NT2/D1 (cell line): ENCODE measurements at places on chromosomes 5 and 9.

- DNase-seq: no peak
These were observed 245.7 kb upstream of the IRX1 start for GRCh38 chr5:3349704-3350565.

- DNase-seq: no peak
These were observed 49.6 kb downstream of the SECISBP2 start for GRCh38 chr9:89367726-89368437.

DNA sequence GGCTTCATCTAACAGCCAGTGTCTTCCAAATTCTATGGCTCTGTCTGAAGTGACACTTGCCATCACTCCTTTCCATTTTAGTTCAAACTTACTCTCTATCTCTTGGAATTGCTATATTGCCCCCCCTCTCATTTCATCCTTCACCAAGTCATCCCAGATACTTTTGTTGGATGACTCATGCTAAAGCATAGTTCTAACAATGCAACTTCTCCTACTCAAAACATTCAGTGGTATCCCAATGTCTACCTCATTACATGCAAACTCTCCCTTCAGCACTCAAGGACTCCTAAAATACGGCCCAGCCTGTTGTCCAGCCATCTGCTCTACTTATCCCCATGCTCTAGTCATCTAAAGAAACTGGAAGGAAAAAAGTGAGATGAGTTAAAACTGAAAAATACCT is 171.6 kb downstream of the RASEF start:
- DNase-seq: no peak

- no peak for DNase-seq
These were observed 7.6 kb upstream of the ELOVL7 start for GRCh38 chr5:60851626-60852025.

DNA sequence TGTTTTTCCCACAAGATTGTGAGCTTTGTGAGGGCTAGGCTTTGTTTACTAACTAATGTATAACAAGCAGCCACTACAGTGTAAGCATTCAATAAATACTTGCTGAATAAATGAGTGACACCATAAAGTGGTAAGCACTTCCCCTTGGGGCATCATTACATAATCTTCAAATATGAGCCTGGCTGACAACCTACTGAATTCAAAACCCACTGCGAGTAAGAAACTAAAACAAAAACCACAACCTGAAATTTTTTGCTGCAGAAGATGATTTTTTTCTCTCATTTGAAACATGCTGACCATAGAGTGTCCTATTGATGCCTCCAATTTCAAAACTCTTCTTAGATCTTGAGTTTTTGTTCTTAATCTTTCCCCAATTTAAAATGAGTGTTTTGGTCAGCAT is 331.3 kb upstream of the CCNG1 start:
- DNase-seq: no peak

DNA sequence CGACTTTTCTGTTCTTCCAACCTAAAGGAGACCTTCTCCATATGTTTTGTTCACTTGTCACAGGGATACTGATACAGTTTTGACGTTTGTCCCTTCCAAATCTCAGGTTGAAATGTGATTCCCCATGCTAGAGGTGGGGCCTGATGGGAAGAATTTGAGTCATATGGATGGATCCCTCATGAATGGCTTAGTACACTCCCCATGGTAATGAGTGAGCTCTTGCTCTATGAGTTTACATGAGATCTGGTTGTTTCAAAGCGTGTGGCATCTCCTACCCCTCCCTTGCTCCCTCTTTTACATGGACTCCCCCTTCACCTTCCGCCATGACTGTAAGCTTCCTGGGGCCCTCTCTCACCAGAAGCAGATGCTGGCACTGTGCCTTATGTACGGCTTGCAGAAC is 6.9 kb downstream of the PIP5K1B start:
- no peak for DNase-seq

GRCh38 chr9:89372230-89372816 is 54.0 kb downstream of the SECISBP2 start:
- no peak for DNase-seq

DNA sequence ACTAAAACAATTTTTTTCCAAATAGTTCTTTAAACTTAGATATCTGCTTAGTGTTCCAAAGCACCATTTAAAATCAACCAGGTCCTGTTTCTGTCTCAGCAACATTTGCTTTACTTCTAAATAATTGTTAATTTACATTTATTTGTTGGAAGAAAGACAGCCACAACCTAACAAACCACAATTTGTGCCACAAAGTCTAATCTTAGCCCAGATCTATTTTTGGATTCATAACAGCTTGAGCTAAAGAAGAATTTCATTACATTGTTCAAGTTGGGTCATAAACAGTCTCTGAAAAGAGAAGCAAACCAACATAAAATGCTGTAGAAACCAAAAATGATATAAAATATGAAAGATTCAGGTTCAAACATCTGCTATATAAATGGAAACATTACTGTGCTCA is 24.4 kb downstream of the MLLT3 start:
- no peak for DNase-seq

GRCh38 chr5:68007451-68007850 is 208.1 kb upstream of the PIK3R1 start:
- no peak for DNase-seq

GRCh38 chr5:172131690-172132089 is 56.3 kb downstream of the STK10 start:
- no peak for DNase-seq

DNA sequence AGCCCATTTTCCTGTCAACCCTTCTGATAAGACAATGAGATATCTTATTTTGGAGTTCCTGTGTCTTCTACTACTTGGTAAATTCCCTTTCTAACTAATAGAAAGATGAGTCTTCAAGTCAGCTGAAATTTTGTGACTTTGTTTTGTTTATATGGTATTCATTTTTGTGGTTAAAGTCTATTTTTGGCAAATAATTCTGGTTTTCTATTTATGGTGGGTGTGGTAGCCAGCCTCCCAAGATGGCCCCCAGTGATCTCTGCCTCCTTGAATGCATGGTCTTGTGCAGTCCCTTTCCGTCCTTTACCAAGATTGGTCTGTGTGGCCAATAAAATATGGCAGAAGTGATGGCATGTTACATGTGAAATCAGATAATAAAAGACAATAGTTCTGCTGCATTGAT is 91.5 kb downstream of the NR3C1 start:
- no peak for DNase-seq

DNA sequence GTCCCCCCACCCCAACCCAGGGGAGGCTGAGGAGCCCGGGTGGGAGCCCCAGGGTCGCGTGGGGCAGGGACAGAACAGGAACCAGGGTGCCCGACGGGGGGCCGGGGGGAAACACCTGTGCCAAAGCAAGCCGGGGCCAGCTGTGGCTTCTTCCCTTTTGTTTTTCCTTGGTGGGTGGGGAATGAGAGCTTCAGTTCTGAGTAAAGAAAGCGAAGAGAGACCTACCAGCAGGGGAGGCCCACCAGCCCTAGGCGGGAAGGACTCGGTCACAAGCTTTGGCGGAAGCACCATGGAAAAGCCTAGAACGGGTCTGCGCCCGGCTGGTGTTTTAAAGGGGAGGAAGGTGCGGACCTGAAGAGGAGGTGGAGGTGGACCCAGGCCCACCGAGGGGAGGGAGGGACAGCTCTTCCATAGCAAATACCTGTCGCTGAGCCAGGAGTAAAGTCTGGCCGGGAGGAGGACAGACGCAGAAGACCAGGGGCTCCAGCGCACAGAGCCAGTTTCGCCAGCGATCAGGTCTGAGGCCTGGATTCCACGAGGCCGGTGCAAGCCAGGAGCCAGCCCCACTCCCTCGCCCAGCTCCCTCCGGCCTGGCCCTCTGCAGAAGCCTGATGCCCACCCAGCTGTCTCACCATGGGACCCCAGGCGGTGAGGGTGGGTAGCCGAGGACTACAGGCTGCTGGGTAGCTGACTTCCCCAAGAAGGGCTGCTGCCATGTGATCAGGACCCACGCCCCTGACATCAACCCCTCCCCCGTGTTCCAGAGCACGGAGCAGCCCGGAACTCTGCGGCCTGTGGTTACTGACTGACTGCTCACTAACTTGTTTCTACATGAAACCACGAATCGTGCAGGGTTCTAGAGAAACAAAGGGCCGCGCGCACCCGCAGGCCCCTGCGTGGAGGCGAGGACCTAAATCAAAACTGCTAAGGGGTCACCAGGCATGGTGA is 849 bp upstream of the MGAT1 start:
- no peak for DNase-seq

DNA sequence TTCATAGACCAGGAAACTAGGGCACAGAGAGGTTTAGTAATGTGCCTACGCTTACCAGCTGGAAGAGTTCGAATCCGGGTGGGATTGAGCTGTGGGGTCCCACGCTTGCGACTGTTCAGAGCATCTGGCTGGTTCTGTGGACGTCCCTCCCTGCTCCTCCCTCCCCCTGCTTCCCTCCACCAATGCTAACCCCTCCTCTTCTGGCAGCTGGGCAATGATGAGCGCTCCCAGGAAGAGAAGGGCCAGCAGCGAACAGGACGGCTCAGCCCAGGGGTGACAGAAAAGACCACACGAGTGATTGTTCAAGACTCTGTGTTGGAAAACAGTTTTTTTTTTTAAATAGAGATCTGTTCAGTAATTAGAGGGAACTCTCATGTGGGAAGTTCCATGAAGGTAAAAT is 6.9 kb downstream of the FAM163B start:
- no peak for DNase-seq

DNA sequence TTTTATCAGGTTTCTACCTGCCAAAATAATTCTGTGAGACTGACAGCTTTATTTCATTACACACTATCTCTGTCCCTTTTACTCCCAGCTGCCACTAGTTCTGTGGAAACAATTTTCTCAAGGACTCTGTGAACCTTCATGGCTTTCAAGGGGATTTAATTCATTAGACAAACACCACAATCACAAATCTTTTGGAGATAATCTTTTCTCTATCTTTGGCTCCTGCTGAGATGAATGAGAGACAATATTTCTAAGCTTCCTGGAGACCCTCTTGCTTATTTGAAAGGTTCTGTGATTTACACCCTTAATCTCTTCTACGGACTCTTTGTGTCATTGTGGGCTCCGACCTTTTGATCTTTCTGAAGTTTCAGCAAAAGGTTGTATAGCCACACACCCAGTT is 222.6 kb downstream of the PRDM9 start:
- no peak for DNase-seq

GRCh38 chr9:27198190-27198589 is 89.2 kb downstream of the TEK start:
- no peak for DNase-seq

- DNase-seq: peak; percentile 55
These were observed 12.7 kb downstream of the RLN1 start for GRCh38 chr9:5326893-5327548.

GRCh38 chr5:1182633-1183423 is 18.6 kb upstream of the SLC6A19 start:
- no peak for DNase-seq

DNA sequence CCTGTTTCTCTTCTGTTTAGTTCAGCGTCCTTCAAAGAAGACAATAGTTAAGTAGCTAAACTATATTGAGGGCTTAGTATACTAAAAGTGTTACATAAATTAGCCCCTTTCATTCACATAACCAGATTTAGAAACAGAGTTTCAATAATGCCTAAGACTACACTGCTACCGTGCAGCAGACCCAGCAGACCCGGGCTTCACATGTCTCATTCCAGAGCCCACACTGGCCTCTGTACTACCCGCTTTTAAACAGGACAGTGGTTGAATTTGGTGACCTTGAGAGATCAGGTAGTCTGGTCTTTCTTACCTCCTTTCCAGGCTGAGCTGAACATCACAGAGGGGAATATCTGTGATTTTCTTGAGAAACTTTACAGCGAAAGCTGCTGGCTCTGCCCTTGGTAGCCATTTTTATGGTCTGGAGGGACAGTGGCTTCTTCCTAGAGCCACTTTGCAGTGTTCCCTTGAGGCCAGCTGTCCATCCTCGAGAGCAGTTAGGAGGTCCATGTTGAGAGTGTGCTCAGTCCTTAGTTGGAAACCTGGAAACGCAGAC is 56.5 kb downstream of the SLC22A5 start:
- DNase-seq: no peak

- DNase-seq: peak; percentile 25
These were observed 3.3 kb downstream of the CTSL start for GRCh38 chr9:87729246-87729645.

DNA sequence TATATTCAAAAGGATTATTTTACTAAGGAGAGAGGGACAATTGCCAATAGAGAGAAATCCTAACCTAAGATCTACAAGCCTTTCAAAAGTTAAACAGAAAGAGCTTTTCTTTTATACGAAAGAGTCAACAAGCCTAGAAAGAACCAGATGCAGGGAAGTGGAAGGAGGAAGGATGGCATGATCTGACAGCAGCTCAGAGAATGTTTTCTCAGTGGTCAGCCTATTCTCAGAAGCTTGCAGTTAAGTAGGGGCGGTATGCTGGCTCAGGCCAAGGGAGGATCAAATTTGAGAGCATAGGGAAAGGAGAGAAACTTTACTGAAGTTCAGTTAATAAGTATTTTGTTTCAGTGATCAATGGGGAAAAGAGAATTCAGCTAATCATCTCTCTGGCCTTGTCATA is 88.0 kb upstream of the FTMT start:
- DNase-seq: no peak

GRCh38 chr5:87114631-87115030 is 153.1 kb upstream of the RASA1 start:
- DNase-seq: no peak

DNA sequence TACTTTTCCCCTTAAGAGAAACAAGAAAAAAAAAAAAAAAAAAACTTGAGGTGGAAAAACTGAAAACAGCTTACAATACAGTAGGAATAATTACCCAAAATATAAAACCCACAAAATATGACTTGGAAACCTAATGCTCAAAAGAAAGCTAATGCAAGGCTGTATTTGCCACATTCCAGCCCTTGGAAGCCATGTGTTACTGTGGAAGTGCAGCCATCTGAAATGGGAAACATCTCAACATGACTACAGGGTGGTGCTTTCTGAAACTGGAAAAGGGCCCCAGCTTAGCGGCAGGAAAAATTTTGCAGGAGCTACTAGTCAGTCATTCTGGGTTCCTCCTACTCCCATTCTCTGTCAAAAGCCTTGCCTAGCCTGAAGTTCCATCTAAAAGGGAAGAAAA is 20.4 kb downstream of the CDK5RAP2 start:
- DNase-seq: no peak

GRCh38 chr5:88872971-88873370 is 10.0 kb downstream of the MEF2C start:
- no peak for DNase-seq

DNA sequence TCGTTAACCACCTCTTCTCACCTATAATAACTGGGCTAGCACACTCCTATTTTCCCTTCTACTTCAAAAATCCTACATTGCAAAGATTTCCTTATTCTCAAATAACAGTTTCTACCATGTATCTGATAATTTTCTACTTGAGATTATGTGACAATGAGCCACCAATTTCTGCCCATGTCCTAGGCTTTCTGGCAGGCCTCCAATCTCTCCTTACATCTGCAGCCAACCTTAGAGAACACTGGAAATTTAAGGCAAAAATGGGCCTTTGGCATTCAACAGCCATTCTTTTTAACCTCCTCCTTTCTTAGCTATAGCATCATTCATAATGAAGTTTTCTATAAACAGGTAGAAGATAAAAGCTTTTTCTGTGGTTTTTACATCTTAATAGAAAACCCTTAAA is 225.1 kb downstream of the ARRDC3 start:
- no peak for DNase-seq

- no peak for DNase-seq
These were observed 167.6 kb upstream of the OTULINL start for GRCh38 chr5:14414007-14414406.
